ENCODE measurements at places on chromosomes 5 and 9.

- DNase-seq = no peak
Measured at GRCh38 chr9:106753155-106753671, 109.8 kb upstream of the ZNF462 start.

- no peak for DNase-seq
Measured at GRCh38 chr9:98412101-98412842, 156.8 kb upstream of the TBC1D2 start.

DNA sequence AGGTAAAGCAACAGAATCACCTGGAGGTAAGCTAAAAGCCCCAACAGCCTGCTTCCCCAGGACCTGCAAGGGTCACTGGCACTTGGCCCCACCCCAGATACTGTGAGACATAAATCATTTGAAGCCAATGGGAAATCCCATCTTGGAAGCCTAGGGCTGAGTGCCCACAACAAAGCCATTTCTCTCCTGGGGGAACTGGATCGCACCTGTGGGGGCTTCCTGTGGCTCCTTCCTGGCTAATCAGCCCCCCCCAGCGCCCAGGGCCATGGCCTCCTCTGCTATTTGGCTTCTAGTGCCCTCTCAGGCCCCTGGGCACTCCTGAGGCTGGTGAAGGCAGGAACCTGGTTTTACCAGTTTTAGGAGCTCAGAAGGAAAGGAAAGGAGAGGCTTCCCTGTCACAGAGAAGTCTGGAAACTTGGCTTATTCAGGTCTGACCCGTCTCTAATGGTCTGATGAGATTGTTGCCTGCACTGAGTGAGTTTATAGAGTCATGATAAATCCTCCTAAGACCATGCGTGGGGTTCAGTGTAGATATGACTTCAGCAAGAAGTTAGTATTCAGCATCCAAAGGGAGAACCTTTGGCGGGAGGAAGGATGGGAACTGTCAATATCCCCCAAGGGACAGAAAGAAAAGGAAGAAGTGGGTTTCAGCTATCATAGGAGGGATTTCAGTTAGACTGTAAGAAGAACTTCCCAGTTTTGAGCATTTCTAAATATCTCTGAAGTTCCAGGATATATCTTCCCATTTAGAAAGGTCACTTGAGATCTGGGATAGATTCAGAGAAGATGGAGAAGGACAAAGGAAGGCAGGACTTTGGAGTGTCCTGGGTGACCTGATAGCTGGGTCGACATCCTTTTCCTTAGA, 1.2 kb downstream of the KCNMB1 start:
- no peak for DNase-seq

DNA sequence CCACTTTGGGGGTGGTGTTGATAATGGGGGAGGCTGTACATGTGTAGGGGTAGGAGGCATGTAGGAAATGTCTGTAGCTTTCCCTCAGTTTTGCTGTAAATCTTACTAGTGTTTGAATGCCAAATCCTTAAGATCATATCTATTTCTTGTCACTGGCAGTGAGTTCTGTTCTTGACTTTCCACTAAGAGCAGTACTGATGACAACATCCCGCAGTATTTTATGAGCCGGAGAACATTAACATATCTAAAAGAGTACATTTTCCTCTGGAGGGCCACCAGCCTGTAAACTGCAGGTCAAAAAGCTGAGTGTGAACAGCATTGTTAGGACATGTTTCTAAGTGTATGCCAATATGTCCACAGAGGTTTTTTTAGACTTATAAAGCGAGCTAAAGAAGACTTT, 2.5 kb upstream of the HSPB3 start:
- DNase-seq = no peak

DNA sequence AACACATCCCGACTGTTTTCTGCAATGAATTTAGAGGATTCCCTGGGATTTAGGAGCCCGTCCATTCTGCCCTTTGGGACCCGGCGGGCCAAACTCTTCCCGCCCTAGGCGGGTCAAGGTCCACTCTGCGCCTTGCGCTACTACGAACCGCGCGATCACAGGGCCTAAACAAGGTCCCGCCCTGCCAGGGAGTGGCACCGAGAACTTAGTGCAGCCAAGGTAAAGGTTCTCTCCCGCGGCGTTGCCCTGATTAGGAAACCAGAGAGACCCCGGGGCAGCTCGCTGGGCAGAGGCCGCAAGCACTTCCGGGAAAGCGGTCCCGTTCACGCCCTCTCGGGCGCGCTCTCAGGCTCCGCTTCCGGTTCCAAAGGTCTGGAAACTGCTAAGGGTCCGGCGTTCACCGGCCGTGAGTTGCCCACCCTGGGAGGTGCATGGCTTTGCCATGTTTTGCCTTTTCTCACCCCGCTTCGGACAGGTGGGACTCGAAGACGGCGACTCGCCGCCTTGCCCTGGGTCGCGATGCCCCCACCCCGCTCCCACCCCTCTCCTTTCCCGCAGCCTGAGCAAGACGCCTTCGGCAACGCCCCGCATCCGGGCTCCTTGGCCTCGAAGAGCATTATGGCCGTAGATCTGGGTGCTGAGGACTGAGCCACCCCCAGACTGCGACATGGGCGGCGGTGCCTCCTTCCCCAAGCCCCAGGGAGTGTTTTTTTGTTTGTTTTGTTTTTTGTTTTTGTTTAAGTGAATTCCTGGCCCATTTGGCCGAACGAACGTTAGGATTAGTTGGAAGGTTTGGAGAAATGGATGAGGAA, 23.4 kb downstream of the HNRNPK start:
- peak; percentile 63 for DNase-seq

GRCh38 chr5:33068786-33069185, 357.7 kb downstream of the NPR3 start:
- DNase-seq = no peak

GRCh38 chr9:133134388-133135145, 13.5 kb upstream of the RALGDS start:
- DNase-seq = no peak
